T follicular helper cell (primary cell): ENCODE measurements at places on chromosomes 13 and 19.

- DNase-seq, result no peak
Observed at GRCh38 chr19:11196406-11197287, 698 bp downstream of the KANK2 start.

GRCh38 chr13:74575729-74576125, 441.5 kb upstream of the KLF12 start:
- DNase-seq, result peak; percentile 7

DNA sequence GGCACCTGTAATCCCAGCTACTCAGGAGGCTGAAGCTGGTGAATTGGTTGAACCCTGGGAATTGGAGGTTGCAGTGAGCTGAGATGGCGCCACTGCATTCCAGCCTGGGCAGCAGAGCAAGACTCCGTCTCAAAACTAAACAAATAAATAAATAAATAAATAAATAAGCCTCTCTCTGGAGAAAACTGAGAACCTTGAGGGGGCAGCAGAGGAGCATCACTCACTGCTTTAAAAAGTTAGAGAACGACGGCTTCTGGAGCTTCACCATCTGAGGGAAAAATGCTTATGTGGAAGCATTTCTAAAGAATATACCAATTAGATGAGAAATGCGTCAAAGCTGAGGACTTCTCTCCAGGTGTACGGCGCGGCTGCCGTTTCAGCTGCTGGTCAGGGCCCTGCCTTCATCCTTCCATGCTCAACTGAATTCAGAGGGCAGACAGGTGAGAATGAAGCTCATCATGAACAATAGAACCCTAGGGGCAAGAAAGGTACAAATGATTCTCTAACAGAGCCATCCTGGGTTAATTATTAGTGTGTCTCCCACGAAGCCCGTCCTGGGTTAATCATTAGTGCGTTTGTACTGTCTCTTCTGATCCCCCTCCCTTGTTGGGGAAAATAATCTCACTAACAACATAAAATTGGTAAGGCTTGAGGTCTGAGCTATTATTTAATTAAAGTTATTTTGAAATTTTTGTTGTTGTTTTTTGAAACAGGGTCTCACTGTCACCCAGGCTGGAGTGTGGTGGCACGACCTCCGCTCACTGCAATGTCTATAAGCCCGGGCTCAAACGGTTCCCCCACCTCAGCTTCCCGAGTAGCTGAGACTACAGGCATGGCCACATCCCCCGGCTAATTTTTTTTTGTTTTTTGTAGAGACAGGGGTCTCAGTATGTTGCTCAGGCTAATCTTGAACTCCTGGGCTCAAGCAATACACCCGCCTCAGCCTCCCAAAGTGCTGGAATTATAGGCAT, 80.1 kb downstream of the IPO5 start:
- no peak for DNase-seq

DNA sequence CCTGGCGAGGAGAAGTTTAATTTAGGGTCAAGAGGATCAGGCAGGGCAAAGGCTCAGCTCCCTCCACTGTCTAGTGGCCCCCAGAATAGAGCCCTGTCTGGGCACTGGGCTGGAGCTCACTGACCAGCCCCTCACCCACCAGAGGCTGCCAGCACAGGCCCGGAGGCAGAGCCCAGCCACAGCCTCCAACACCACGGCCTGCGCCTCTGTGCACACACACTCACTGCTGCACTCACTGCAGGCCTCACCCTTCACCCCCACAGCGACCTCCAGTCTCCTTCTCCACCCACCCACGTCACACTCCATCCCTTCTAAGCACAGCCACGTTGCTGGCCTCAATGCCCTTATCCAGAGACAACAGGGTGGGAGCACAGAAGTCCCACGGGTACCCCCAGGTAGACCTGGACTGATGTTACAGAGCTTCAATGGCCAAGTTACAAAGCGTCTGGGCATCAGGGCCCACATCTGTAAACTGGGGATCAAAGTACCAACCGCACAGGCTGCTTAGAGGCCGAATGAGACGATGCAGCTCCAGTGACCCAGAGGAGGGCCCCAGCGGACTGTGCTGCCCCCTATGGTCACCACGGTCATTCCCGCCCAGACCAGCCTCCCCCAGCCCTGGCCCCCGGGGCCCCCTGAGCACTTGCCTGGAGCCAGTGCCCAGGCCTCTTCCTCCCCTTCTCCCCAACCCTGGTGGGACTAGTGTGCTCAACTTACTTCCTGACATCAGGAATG, 4.5 kb upstream of the PRKD2 start:
- DNase-seq, result no peak

DNA sequence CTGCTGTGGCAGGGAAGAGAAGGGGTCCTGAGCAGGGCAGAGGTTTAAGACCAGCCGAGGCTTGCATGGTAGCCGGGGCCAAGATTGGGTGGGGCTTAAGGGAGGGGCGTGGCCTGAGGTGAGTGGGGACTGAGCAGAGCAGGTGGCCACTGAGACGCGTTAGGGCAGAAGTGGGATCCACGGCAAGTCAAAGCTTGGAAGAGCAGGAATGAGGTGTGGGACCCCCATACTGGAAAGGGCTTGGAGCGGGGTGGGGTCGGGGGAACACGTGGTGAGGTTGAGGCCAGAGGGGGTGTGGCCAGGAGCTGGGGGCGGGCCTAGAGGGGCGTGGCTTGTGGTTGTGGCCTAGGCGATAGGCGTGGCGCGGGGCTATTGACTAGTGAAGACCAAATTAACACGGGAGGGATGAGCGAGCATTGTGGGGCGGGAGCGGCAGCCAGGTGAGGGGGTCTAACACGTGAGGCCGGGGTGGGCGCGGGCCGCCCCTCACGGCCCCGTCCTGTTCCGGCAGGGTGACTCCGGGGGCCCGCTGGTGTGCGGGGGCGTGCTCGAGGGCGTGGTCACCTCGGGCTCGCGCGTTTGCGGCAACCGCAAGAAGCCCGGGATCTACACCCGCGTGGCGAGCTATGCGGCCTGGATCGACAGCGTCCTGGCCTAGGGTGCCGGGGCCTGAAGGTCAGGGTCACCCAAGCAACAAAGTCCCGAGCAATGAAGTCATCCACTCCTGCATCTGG, 3.3 kb downstream of the CFD start:
- DNase-seq, result peak; percentile 75

- DNase-seq, result no peak
Observed at GRCh38 chr13:44030615-44031014, 150.9 kb downstream of the LACC1 start.

GRCh38 chr13:46609052-46609451, 56.1 kb downstream of the LRCH1 start:
- no peak for DNase-seq

GRCh38 chr13:78572459-78572858, 30.9 kb downstream of the POU4F1 start:
- no peak for DNase-seq

- DNase-seq, result no peak
Observed at GRCh38 chr13:102907016-102907756, 61.4 kb downstream of the ERCC5 start.

GRCh38 chr13:99009987-99010551, 32.2 kb upstream of the DOCK9 start:
- no peak for DNase-seq

GRCh38 chr13:96450326-96451020, 360.6 kb downstream of the HS6ST3 start:
- DNase-seq, result no peak

DNA sequence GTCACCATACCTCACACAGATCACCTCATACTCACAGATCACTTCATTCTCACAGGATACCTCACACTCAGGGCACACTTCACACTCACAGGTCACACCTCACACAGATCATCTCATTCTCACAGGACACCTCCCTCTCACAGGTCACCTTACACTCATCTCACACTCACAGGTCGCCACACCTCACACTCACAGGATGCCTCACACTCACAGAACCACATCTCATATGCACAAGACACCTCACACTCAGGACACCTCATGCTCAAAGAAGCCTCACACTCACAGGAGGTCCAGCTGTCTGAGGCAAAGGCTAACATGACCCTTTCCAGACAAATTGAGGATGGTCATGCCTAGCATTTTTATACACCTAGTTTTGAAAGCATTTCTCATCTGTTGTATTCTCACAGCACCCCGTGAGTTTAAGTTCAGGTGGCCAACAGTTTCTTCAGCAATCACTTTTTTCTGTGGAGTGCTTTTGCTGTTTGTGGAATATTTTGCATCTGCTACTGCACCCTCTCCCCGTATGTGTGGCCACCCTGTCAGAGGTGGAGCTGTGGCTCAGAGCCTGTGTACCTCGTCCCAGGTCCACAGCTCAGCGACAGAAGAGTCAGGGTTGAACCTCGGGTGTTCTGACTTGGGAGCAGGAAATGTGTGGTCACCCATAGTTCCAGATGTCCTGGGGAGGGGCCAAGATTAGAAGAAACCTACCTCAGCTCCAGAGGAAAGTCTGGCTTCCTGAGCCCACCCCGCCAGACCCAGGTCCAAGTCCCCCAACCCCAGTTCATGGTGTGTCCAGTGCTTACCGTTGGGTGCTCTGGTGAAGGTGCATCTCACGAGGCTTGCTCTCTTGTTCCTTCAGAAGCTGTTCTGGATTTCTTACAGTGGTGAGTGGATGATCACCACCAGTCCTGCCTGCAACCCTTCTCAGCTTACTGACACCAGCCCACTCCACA, 7.6 kb downstream of the F7 start:
- DNase-seq, result no peak

- no peak for DNase-seq
Observed at GRCh38 chr13:48043789-48044503, 6.4 kb downstream of the NUDT15 start.

GRCh38 chr19:37466277-37466797, 907 bp downstream of the ZNF569 start:
- DNase-seq, result no peak

- no peak for DNase-seq
Observed at GRCh38 chr13:26991508-26992181, 180.0 kb downstream of the USP12 start.

- no peak for DNase-seq
Observed at GRCh38 chr13:23909606-23910005, 12.3 kb upstream of the C1QTNF9B start.

GRCh38 chr13:113476811-113477210, 13.7 kb downstream of the DCUN1D2 start:
- no peak for DNase-seq

DNA sequence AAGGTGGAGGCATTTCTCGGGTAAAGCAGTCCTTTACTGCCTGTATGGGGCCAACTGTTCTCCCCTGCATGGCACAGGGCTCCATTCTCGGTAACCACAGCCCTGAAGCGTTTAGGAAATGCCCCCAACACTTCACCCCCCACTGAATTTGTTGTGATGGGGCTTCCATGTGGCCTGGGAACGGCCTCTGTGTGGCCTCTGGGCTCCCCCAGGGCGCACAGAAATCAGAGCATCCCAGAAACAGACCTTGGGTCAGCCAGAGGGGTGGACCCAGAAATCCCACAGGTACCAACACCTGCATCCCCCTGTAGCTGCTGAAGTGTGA, 153.7 kb upstream of the VSTM2B start:
- no peak for DNase-seq

DNA sequence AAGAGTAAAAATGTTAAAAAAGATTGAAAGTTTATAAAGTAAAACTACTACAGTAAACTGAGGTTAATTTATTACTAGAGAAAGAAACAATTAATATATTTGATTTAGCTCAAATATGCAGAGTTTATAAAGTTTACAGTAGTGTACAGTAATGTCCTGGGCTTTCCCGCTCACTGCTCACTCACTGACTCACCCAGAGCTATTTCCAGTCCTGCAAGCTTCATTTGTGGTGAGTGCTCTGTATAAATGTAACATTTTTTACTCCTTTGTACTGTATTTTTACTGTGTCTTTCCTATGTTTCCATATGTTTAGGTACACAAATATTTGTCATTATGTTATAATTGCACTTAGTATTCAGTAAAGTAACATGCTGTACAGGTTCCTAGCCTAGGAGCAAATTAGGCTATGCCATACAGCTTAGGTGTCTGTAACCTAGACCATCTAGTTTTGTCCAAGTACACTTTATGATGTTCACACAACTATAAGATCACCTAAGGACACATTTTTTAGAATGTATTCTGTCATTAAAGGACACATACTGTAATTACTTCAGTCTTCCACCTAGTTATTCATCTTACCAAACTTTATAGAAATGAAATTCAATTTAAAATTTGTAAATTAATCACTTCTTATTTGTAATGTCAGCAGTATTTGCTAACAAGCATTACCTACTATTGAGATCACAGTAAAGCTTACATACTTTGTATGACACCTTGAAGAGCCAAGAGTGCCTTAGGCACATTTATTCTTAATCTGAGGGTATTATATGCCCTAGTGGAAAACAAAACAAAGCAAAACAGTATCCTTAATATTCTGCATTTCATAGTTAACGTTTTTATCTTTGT, 683.4 kb downstream of the PCDH9 start:
- no peak for DNase-seq

DNA sequence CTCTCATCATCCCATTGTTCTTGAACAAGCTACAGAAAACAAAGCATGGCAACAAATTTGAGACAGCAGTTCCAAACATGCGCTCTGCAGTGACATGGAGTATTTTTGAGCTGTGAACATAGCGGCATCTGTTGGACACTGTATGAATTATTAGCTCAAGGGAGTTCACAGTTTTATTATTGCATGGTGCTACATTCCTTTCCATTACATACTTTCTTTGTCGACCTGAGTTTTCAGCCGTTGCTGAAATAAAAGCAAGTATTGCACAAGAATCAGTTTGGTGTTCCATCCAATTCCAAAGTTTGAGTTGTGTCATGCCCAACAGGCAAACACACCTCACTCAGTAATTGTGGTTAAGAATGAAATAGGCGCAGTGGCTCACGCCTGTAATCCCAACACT, 30.1 kb upstream of the METTL21C start:
- no peak for DNase-seq

DNA sequence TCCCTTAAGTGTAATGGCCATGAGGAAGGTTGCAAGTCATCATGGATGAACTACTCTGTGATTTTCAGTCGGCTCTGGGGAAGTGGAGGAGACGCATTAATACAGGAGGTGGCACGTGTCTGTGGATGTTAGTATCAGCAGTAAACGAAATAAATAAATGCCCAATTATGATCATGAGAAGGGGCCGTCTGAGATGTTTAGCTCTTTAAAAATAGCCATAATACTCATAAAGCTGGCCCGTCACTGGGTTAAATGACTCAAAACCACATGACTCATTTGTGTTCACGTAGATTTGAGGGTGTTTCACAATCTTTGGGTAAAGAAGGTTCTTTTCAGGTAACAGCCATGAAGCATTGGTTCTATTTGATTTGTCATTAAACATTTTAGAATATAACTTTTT, 620.6 kb downstream of the GPC6 start:
- DNase-seq, result no peak
